ENCODE measurements at places on chromosomes 5 and 9. TPM values are rescaled to one million over a fixed set of nuclear protein-coding genes. Genes with fewer than 3 reads are reported as not detected.

DNA sequence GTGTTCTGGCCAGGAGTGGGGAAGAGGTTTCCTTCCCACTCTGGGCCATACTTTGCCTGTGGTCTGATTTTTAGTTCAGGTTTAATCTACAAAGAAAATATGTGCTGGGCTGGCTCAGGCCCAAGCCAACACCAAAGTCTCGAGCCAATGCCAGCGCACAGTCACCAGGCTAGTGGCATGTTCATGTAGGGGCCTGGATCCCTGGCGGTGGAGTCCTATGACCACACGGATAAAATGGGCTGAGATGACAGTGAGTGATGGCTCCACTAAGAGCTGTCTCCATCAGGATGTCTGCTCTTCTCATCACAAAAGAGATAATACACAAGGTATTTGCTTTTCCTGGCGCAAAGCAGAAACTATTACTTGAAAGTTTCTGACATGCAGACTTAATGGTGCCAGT is 92.9 kb upstream of the PTPN3 start:
- no peak overlapping the region for H3K27ac ChIP-seq
- no peak for DNase-seq
- no peaks in the 10 kb centered on the region for H3K27me3 ChIP-seq
- no peaks in the 10 kb centered on the region for H3K4me1 ChIP-seq
- no peaks in the 10 kb centered on the region for H3K36me3 ChIP-seq
- H3K4me3 ChIP-seq: no peak overlapping the region

The IFNA13 gene
- total RNA-seq: not detected

The WDR38 gene
- total RNA-seq: not detected

The MYMK gene
- not detected for total RNA-seq

- H3K27me3 ChIP-seq: no peaks in the 10 kb centered on the region
- no peaks in the 10 kb centered on the region for H3K36me3 ChIP-seq
These were observed 36.8 kb downstream of the ELL2 start for GRCh38 chr5:95924720-95925377.

GRCh38 chr5:140093866-140094265 is 20.0 kb upstream of the PURA start:
- no peaks in the 10 kb centered on the region for H3K27me3 ChIP-seq
- H3K27ac ChIP-seq: no peak overlapping the region
- no peak overlapping the region for H3K4me3 ChIP-seq
- no peaks in the 10 kb centered on the region for H3K4me1 ChIP-seq
- no peaks in the 10 kb centered on the region for H3K36me3 ChIP-seq

DNA sequence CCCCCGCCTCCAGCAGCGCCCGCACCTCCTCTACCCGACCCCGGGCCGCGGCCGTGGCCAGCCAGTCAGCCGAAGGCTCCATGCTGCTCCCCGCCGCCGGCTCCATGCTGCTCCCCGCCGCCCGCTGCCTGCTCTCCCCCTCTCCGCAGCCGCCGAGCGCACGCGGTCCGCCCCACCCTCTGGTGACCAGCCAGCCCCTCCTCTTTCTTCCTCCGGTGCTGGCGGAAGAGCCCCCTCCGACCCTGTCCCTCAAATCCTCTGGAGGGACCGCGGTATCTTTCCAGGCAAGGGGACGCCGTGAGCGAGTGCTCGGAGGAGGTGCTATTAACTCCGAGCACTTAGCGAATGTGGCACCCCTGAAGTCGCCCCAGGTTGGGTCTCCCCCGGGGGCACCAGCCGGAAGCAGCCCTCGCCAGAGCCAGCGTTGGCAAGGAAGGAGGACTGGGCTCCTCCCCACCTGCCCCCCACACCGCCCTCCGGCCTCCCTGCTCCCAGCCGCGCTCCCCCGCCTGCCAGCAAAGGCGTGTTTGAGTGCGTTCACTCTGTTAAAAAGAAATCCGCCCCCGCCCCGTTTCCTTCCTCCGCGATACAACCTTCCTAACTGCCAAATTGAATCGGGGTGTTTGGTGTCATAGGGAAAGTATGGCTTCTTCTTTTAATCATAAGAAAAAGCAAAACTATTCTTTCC is 19.3 kb downstream of the CDKN2A start:
- peaks cover 13% of the 10 kb centered on the region for H3K4me1 ChIP-seq
- no peaks in the 10 kb centered on the region for H3K36me3 ChIP-seq
- H3K4me3 ChIP-seq: peak overlapping the region; percentile 43
- no peak overlapping the region for H3K27ac ChIP-seq
- peak; percentile 41 for DNase-seq

The AGXT2 gene
- not detected for total RNA-seq

- no peaks in the 10 kb centered on the region for H3K4me1 ChIP-seq
- peak; percentile 45 for DNase-seq
- H3K36me3 ChIP-seq: no peaks in the 10 kb centered on the region
- H3K27ac ChIP-seq: no peak overlapping the region
These were observed 201.2 kb downstream of the TARS1 start for GRCh38 chr5:33641744-33642505.
